HS-27A (cell line): ENCODE measurements at places on chromosomes 6 and 20.
A peak's percentile ranks its signal among the peaks of the same experiment; 100 is the strongest.

DNA sequence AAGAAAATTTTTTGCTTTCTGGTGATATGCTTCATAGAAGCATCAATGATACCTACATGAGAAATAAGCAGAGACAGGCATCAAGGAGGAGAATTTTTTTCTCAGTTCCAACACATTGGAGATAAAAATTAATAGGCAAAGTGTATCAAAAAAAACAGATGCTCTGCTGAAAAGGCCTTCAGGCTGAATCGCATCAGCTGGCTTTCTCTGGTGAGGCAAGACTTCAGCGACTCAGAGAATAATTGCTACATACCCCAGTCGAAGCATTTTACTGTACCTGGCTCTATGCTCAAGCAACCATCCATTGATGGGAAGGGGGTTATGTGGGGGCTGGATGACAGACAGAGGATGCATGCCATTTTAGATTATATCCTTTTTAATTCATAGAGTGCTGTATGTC, 415.1 kb downstream of the TFAP2A start:
- DNase-seq = no peak

GRCh38 chr6:22896696-22897095, 327.3 kb downstream of the HDGFL1 start:
- DNase-seq = no peak

- no peak for DNase-seq
Observed at GRCh38 chr20:46365487-46366220, 40.8 kb downstream of the ELMO2 start.

GRCh38 chr6:9511157-9511556, 903.7 kb downstream of the TFAP2A start:
- no peak for DNase-seq

GRCh38 chr6:28696167-28696566, 170.5 kb downstream of the GPX5 start:
- DNase-seq = no peak

DNA sequence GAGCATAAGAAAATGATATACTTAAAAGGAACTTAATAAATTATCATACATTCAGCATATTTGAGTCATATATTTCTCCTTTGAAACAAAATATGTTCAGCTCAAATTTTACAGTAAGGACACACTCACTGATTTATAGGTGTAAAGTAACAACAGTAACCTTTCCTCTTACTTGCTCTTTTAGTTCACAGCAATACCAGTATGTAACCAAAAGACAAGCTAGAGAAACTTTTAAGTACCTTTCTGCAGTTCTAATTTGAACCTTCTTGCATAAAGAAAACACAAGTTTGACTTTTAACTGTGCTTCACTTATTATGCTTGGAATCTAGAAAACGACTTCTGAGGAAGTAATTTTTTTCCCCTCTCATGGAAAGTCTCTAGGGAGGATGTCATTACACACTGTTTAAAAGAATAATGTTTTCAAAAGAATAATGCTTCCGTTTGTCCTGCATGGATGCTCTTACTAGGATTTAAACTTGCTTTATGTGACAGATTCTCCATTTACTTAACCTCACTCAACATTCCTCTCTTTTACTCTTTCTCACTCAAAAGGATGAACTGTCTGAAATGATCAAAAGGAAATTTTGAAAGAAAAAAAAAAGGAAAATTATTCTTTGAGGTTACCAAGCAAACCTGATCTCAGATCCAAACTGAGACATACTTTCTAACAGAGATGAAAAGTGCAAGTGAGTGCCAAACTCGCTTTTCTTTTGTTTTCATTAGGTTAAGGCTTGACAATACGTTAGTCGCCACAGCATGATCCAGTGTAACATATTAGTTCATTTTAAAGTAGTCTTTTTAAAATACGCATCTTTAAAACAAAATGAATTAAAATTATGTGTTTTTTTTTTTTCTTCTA, 22.4 kb upstream of the CALHM6 start:
- no peak for DNase-seq

GRCh38 chr6:4133941-4134838, 1.2 kb downstream of the ECI2 start:
- DNase-seq = no peak

DNA sequence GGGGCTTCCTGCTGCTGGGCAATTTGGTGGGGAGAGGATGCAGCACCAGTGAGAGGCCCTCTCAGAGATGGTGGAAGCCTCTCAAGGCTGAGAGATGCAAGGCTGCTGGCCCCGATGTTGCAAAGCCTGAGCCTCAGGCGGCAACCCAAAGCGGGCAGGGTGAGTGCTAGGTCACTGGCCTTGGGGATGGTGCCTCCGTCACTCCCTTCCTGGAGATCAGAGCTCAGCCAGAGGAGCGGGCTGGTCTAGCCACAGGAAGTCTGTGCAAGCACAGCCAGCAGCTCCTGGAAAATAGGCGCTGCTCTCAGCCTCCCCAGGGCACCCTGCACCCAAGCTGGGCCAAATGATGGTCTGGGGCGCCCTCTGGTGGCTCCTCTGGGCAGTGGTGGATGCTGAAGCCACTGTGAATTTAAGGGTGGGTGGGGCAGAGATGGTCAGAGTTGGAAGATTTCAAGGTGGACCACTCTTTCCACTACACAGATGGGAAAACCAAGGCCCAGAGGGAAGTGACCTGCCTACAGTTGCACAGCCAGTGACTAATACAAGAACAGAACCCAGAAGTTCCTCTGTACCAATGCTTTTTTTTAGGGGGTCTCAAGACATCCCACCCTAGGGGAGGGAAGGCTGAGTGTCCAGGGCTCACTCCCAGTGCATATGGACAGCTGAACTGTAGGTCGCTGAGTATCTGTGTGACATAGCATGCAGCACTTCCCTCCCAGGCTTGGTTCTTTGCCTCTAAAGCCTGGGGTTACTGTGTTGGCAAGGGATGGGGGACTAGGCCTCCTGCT, 20.8 kb downstream of the C20orf203 start:
- DNase-seq = peak; percentile 43

- DNase-seq = no peak
Observed at GRCh38 chr20:36684747-36685146, 38.8 kb upstream of the SLA2 start.

GRCh38 chr6:89410788-89411144, 1.3 kb downstream of the RRAGD start:
- no peak for DNase-seq

GRCh38 chr20:55269913-55270312, 735.4 kb downstream of the CBLN4 start:
- DNase-seq = no peak

- peak; percentile 64 for DNase-seq
Observed at GRCh38 chr6:36444470-36444869, 1.7 kb downstream of the KCTD20 start.

GRCh38 chr6:82597201-82597600, 233.6 kb downstream of the TPBG start:
- DNase-seq = no peak

DNA sequence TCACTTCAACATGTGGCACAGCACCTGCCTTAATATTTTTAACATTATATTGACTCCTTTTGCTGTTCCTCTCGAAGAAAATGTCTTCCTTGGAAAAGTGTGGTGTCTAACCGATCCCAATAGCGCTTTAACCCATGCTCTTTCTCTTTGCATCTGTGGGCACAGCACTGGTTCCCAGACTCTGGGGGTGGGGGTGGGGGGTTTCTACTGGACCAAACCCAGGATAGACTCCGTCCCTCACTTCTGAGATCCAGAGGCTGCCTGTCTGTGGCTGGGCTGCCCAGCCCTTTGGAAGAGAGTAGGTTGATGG, 3.9 kb upstream of the ZNF292 start:
- no peak for DNase-seq

GRCh38 chr6:11368760-11369159, 136.3 kb upstream of the NEDD9 start:
- no peak for DNase-seq

- no peak for DNase-seq
Observed at GRCh38 chr20:23396950-23397627, 24.2 kb downstream of the NAPB start.

GRCh38 chr6:7445885-7446461, 56.4 kb downstream of the RIOK1 start:
- no peak for DNase-seq

DNA sequence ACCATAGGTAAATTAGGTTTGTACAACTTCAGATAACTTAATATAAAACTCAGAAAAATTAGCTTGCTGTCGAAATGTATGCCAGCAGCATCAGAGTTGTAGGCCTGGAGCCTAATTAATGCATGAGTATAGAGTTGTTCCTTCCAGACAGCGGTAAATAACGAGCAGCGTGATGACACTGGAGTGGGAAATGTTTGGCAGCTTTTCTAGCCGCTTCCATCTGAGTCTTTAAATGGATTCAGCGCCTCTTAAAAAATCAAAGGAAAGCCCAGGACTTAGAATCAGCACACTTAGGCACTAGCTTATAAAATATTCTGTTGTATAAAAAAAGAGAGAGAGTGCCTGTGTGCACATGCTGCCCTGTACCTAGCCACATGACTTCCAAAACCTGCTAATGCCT, 43.7 kb upstream of the SYNJ2 start:
- no peak for DNase-seq

GRCh38 chr6:12250383-12250770, 39.8 kb upstream of the EDN1 start:
- DNase-seq = no peak

GRCh38 chr6:169959136-169960002, 207.9 kb downstream of the ERMARD start:
- no peak for DNase-seq

DNA sequence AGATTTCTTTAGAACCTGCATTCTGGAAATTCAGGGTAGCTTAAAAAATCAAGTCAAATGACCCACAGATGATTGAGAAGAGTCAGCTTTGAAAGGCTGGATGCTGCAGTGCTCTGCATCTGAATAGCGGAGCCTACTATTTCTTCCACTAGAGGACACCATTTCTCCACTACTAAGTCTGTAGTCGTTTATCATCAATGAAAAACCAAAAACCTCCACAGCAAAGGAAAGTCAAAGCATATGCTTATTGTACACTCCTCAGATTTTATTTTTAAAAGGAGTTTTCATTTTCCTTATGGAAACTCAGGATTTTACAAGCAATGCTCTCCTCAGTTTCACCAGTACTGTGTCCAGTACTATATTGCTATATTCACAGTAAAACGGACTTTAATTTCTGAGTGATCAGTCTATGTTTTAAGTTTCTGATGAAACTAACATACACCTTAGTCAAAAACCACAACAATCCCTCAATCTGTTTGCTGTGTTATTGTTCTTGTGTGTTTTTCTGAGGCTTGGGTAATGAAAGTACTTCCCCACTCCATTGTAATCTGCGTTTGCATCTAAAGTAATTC, 50.5 kb upstream of the ENPP5 start:
- no peak for DNase-seq

GRCh38 chr6:28215425-28215824, 9.7 kb upstream of the ZSCAN9 start:
- DNase-seq = no peak

GRCh38 chr20:35954907-35955251, 577 bp upstream of the SCAND1 start:
- DNase-seq = peak; percentile 27

GRCh38 chr20:50629670-50630045, 61.7 kb downstream of the RIPOR3 start:
- no peak for DNase-seq

- no peak for DNase-seq
Observed at GRCh38 chr6:37759221-37760144, 60.0 kb upstream of the ZFAND3 start.

GRCh38 chr20:13995841-13996240, 525 bp downstream of the MACROD2 start:
- DNase-seq = no peak

- DNase-seq = no peak
Observed at GRCh38 chr6:39812853-39813533, 20.8 kb downstream of the DAAM2 start.

- DNase-seq = no peak
Observed at GRCh38 chr6:25617997-25618396, 34.0 kb upstream of the SCGN start.

GRCh38 chr6:63792736-63793464, 157.3 kb downstream of the PHF3 start:
- no peak for DNase-seq

DNA sequence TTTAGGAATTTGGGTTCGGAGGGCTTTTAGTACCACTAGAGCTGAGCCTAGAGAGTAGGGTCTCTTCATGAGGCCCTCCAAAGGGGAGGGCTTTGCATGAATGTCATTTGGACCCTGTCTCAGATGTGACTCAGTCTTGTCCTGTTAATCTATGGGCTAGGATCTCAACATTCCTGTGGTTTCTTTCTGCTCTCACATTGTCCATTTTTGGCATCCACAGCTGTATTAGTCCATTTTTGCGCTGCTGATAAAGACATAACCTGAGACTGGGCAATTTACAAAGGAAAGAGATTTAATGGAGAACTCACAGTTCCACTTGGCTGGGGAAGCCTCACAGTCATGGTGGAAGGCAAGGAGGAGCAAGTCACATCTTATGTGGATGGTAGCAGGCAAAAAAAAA, 61.0 kb downstream of the CRYBG1 start:
- no peak for DNase-seq

GRCh38 chr6:163159689-163160088, 254.8 kb upstream of the QKI start:
- no peak for DNase-seq

DNA sequence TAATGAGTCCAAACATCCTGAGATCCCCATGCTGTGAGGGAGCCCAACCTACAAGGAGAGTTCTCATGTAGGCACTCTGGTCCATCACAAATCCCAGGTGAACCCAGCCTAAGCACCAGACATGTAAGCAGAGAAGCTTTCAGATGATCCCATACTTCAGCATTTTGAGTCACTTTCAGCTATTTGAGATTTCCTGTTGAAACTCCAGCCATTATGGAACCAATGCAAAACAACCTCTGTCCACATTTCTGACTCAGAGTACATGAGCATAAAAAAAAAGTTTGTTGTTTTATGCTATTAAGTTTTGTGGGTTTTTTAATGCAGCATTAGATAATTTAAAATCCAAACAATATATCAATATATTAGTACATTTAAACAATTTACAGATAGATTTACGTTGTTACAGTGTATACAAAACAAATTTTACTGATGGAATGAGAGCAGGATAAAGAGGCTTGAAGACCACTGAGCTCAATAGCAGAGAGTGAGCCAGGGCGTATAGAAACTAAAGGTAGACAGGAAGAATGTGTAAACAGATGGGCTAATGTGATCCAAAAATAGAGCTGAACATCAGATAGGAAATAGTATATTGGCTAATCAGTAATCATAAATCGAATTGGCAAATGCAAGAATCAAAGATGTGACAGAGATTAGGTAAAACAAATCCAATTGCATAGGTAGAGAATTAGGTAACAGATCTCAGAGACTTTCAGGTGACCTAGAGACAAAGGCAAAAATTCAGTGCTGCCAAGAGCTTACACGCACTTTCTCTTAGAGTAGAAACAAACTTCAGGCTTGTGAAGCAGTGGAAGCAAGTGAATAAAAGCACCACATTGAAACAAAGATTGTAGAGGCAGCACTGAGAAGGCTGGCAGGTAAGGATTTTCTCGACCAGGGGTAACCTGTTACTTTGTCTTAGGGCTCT, 36.2 kb upstream of the PLCB1 start:
- DNase-seq = no peak

DNA sequence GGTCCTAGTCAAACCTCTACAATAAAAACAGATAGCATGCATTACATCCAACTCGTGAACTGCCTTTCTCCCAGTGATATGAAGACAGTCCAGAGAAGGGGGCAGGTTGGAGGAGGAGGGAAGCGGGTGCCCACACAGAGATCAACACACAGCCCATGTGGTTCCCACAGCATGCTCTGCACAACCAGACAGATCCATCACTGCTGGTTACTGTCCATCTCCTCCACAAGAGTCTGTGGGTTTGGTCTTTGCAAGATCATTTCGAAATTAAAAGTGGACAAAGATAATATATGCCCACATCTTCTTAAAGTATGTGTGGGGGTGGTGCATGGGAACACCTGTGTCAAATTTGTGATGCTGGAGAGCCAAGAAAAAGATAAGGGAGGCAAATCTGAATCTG, 215.5 kb downstream of the GMDS start:
- no peak for DNase-seq
